ENCODE measurements at places on chromosomes 16 and 17.
A peak's percentile ranks its signal among the peaks of the same experiment; 100 is the strongest.

DNA sequence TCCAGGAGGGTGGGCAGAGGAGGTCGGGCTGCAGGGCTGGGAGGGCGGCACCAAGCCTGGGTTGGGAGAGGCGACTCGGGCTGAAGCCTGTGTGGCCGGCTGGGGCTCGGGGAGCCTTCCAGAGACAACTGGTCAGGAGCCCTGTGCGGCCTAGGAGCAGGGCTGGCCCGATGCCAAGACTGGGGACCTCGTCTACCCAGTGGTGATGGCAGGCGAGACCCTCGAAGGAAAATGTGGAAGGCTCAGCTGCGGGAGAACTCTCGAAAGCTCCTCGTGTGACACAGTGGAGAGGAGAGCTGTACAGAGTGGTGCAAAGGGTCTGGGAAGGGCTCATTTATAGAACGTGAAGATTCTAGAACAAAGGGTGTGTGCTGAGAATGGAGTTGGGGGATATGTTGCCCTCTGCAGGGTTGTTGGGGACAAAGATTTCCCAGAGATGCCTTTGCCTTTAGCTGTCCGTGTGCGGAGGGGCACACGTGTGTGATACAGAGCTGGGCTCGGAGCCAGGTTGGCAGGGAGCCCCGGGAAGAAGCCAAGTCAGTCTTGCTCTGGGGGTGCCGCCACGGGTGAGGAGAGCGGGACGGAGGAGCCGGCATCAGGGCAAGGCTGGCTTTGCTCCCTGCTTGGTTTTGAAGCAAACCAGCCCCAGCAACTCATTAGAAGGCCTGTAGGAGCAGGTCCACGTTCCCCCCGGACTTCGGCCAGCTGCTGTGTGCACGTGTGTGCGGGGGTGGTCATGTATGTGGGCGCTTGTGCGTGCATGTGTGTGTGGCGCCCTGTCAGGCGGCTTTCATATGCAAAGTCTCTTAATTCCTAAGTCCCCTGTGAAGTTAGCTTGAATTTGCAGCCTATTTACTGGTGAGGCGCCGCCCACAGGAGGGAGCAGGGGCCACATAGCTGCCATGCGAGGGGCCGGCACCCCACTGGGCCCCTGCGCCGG lies 132.4 kb upstream of the CHMP6 start:
- peak; percentile 71 for DNase-seq

- DNase-seq = no peak
These were observed 937.8 kb downstream of the KCNJ2 start for GRCh38 chr17:71107136-71107535.

DNA sequence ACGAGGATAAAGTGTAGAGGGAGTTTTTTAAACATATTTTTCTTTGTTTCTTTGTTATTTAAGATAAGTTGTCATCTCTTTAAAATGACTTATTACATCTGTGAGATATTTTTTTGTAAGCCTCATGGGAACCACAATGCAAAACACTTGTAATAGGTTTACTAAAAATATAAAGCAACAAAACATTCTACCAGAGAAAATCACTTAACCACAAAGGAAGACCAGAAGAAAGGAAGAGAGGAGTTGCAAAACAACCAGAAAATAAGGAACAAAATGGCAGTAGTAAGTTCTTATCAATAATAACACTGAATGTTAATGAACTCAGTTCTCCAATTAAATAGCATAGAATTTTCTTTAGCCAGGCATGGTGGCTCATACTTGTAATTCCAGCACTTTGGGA lies 22.9 kb downstream of the DHRS7B start:
- DNase-seq = peak; percentile 21

DNA sequence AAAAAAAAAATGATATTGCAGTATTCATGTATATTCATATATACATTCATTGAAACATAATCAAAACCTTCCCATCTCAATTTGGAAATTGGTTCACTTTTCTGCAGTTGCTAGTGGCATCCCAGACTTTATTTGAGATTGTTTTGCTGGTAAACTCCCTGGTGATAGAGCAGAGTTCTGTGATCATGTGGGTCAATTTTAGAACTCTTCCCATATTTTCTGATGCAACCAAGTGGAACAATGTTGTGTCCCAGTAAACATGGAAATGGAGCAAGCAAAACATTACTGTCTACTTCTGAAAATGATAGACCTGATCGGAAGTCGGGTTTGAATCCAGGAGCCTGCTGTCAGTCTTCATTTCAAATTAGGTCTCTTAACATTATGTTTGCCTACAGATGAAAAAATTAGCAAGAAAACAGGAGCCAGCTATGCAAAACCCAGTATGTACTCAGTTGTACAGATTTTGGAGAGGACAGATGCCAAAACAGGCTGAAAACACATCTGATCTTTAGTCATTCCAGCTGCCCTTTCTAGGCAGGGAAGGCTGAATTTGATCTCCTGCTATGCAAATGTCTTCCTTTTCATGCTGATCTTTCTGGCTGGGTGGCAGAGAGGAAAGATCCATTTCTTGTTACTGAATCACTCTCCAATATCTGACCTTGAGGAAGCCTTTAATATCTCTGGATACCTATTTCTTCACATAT lies 786.6 kb upstream of the SOX9 start:
- DNase-seq = no peak

DNA sequence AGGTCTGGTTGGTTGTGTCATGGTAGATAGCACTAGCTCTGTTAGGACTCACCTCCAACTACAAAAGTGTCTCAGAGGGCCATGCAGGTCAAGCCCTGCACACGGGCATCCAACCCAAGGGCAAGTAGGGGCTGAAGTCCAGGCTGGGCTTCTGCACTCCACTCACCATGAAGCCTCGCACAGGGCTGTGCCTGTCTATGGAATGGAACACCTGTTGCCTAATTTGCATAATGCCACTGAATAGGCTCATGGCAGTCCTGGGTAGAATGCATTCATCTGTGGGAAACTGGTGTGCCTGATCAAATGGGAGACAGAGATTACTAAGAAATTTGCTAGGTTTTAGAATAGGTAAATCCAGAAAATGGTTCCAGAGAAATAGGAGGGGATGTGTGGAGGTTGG lies 8.0 kb upstream of the AKAP1 start:
- no peak for DNase-seq

- peak; percentile 8 for DNase-seq
These were observed 109.6 kb upstream of the GOT2 start for GRCh38 chr16:58843675-58844074.

DNA sequence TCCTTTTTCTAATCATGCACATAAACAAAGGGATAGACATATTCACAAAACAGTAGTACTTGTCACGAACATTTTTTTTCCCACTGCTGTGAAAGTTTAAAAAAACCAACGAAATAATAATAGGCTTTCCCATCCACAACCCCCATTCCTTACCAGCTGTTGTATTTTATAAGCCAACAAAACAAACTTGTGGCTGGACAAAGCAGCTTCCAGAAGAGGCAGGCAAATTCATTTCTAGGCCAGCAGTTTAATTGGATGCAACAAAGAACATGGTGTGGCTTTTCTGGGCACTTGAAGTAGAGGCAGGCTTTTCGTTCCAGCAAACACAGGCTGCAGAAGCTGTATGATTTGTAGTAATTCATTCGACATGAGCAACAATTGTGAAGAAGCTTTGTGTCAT lies 56.0 kb upstream of the FAM20A start:
- DNase-seq = no peak

Measured in amniotic epithelial cell (primary cell).